ENCODE measurements at places on chromosomes 5 and 9. TPM values are rescaled to one million over a fixed set of nuclear protein-coding genes. Genes with fewer than 3 reads are reported as not detected.

Gene TRAF1
- total RNA-seq = 2.4 TPM

Gene STK32A
- total RNA-seq = 0.92 TPM

Gene LCN9
- total RNA-seq = not detected

Gene CAMLG
- 18.7 TPM for total RNA-seq

Gene AMBP
- not detected for total RNA-seq

Gene TMEM252
- not detected for total RNA-seq

Gene MOB3B
- total RNA-seq = 0.51 TPM

Gene PCDHA9
- 0.03 TPM for total RNA-seq

Gene TMEM232
- 1.7 TPM for total RNA-seq

DNA sequence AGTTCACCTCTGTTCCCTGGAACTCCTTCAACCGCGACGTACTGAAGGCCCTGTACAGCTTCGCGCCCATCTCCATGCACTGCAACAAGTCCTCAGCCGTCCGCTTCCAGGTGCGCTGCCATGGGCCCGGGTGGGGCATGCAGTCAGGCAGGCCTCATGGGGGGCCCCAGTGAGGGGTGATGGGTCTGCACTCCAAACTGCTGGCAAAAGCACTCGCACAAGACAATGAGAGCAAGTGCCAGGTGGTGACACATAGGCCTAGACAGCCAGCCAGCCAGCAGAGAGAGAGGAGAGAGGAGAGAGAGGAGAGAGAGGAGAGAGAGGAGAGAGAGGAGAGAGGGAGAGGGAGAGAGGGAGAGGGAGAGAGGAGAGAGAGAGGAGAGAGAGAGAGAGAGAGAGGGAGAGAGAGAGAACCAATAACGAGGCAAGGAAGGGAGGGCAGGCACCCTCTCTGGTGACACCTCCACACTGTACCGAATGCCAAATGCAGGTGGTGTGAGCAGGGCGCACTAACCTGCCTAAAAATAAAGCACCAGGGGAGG, 21.0 kb downstream of the DBH start:
- no peak for DNase-seq

DNA sequence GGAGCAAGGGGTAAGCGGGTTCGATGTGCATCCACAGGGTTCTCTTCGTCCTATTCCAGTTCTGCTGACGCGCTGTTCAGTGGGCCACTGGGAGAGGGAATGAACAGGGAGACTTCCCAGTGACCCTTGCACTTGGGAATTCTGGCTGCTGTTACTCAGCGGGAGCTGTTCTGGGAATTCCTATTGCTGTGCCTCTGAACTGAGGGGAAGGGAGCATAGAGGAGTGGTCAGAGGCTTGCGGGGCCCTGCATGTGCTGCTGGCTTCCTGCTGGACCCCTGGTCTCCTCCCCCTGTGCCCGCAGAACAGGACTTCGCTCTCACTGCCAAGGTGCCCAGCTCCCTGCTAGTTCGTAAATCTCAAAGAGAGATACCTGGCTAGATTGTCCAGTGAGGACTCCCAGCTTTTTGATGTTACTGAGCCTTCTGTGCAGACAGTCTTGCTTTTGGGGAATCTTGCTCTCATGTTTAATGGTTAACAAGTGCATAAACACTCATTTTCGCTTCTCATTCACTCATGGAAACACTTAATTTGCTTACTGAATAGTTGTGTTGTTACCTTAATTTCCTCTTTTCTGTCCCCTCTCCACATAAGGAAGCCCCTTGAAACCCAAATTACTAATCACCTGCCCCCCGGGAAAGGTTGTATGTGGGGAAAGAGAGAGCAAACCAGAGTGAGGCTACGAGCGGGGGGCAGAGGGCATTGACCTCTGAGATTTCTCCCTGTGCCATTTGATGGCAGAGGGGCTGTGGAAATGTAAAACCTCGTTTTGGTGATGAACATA, 5.9 kb downstream of the TRIO start:
- DNase-seq = no peak

DNA sequence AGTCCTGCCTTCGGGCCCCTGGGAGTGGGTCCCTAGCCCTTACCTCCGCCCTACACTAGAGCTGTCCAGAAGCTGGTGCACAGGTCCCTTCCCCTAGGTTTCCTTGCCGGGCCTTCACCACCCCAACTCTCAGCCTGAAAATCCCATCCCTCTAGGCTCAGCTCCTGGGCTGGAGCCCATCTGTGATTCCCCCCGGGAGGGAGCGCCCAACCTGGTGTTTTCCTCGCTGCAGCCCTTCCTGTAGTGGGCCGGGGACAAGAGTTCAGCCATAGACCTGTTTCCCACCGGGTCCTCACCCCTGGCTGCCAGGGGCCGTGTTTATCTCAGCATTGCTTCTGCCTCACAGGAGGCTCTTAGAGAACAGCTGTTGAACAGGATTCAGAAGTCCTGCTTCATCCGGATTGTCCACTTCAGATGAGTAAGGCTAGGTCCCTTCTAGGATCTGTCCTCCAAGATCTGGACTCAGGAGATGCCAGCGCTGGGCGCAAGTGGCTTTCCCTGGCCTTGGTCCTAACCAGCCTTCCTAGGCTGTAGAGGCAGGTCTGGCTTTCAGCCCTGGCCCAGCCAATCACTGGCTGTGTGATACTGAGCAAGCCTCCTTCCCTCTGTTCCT, 965 bp downstream of the GLIPR2 start:
- DNase-seq = no peak

DNA sequence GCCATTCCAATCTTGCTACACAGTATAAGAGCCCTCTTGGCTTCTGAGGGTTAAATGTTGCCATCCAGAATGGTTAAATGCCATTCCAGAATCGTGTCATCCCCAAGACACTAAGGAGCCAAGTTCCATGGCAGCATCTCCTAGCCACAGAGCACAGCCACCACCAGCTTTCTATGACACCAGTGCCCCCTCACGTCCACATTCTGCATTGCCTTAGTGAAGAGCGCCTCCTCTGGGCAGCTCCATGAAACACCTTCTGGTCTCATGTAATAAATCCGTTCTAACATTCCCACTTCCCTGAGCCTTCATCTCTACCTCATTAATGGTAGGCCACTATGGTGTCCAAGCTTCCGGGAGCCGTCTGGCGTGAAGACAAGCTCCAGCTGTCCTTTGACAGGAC, 12.4 kb downstream of the CBY3 start:
- no peak for DNase-seq

DNA sequence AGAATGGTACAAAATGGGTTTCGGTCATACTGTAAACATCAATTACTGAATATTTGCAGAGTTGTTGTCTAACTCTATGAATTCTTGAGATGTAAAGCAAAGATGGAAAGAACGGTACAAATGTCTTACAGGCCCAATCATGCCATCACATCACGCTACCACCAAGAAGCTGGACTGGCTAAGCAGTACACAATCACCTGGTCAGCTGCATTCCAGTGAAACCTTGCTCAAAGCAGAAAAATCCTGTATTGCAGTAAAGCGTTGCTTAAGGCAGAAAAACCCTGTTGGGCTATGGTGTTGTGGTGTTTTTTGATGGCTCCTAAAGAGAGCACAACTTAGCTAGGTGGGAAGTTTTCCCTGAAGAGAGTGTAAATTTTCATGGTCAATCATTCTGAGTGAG, 112.6 kb upstream of the RASA1 start:
- DNase-seq = no peak

DNA sequence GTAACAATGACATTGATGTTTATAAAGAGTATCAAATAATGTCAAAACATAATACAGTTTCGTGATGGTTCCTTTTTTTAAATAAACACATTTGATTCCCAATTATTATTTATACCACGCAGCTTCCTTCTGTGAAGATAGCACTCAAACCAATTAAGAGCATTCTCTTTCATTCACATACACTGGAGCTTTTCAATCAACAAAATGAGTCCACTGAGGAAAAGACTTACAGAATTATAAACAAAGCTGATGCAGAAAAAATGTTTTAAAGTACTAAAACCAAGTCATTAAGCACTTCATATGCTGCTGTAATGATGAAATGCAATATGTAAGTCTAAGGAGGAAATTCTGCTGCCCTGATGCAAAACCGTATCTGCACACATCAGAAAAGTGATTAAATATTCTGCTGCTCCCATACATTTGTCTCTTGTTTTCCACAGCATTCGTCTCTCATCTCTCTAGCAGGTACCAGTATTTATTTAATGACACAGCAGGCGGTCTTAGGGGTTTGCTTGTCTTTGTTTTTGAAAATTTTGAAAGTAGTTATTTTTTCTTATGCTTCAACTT, 147.1 kb downstream of the CDH10 start:
- DNase-seq = no peak

DNA sequence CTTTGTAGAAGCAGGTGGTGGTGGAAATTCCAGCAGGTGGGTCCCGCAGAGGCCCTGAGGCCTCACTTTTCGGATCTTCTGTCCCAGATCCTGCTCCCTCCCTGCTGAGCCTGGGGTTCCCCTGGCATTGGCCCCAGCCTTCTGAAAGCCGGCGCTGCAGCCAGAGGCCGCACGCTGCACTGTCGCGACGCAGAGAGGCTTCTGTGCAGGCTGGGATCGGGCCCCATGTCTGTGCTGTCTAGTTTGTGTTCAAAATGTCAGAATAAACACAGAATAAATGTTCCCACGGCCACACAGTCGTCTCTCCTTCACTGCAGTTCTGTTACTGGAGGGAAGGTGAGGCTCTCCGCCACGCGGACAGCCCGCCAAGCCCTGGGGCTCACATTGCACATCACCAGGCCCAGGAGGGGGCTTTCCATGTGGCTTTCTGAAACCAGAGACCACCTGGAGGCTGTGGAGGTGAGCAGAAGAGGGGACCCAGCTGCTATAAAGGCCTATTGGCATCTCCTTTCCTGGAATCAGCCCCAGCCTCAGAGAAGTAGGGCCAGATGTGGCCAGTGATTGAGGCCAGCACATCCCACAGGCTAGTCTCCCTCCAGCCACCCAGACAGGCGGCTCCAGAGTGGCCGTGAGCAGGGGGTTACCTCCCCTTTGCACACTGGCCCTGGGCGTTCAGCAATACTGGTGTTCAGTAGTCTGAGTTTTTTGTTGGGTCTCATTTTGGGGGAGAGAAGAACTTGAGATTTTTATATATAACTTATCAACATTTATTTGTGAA, 46.5 kb downstream of the USP20 start:
- no peak for DNase-seq

- no peak for DNase-seq
Measured at GRCh38 chr9:92635760-92636159, 34.2 kb downstream of the IPPK start.

- DNase-seq = no peak
Measured at GRCh38 chr5:149902177-149902576, 42.4 kb downstream of the PDE6A start.
